ENCODE measurements at places on chromosomes 3 and 15.

- DNase-seq = no peak
These were observed 116.4 kb downstream of the DUT start for GRCh38 chr15:48447657-48448056.

- DNase-seq = no peak
These were observed 13.7 kb upstream of the SERPINI2 start for GRCh38 chr3:167487556-167487955.

GRCh38 chr3:173986861-173987410, 589.4 kb downstream of the NLGN1 start:
- DNase-seq = no peak

DNA sequence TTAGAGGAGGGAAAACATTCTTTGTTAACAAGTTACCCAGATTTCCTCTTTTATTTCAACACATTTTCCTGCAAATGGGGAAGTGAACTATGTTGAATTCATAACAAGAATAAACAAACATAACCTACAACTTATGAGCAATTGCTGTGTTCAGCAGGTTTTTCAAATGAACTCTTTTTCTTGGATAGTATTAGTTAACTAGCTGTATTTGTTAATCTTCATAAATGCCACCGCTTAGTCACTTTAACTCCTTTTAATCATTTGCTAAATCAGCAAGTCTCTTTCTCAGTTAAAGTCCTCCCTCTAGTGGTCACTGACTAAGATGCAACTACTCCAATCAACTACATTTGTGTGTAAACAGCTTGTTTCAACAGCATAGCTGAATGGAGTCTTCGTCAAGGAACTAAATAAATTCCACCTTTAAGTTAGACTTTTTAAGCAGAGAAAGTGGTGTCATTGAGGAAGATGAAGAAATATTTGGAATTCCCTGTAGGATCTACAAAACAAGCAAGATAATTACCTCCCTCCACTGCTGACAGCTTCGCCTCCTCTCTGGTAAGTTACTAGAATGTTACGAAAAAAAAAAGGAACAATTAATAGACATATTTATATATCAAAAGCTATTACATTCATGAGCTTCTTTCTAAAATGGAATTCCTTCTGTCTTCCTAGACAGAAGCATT, 1122.0 kb downstream of the ROBO1 start:
- peak; percentile 56 for DNase-seq

DNA sequence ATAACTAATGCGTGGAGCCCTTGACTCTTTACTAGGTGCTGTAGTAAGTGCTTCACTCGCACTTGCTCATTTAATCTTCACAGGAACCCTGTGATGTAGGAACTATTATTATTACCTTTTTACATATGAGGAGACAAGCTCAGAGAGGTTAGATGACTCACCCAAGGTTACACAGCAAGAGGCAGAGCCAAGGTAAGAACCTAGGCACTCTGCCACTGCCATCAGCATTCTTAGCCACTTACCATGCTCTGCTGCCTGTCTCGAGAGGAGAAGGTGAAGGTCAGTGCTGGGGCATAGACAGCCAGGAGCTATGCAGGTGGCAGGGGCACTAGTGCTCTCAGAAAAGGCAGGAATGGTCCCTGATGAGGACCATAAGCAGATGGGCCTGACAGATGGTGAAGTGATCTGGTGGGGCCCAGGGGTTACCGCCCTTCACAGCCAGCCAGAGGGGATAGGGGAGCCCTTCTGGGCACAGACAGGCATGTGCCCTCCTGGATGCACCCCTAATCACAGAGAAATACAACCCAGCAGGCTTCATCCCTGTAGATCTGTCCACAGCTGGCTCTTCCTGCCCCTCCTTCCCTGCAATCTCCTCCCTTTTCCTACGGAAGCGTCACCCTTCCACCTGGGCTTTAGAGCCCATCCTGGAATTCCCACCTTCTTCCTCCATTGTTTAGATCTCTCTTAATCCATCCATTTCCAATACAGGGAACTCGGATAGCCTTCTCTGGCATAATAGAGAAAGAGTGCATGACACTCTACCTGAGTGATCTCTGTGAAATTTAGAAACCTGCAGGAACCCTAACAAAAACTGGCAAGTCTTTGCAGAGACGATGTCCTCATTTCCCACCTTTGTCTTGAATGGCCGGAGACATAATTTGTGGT, 26.9 kb downstream of the ABTB1 start:
- peak; percentile 41 for DNase-seq

GRCh38 chr3:61777483-61777882, 216.1 kb downstream of the PTPRG start:
- no peak for DNase-seq

- no peak for DNase-seq
These were observed 15.9 kb downstream of the MAPKBP1 start for GRCh38 chr15:41790169-41790568.

GRCh38 chr15:79916502-79917132, 19.8 kb upstream of the MTHFS start:
- DNase-seq = no peak

- DNase-seq = no peak
These were observed 87.0 kb upstream of the LMOD3 start for GRCh38 chr3:69209413-69209812.

DNA sequence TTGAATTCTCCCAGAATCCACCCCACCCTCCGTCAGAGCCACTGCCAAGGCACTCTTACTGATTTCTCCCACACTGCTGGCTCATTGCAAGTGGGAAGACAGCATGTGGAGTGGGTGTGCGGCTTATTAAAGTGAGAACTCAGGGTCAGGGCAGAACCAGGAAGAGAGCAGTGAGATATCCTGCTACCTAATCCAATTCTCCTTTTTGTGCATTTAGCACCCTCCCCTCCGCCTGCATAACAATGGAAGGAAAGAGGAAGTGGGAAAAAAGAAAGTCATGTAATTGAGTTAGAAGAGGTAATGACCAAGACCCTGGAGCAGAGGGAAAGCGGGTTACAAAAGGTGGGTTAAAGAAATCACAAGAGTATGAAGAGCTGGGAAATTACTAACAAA, 27.8 kb upstream of the PIK3CB start:
- DNase-seq = no peak

DNA sequence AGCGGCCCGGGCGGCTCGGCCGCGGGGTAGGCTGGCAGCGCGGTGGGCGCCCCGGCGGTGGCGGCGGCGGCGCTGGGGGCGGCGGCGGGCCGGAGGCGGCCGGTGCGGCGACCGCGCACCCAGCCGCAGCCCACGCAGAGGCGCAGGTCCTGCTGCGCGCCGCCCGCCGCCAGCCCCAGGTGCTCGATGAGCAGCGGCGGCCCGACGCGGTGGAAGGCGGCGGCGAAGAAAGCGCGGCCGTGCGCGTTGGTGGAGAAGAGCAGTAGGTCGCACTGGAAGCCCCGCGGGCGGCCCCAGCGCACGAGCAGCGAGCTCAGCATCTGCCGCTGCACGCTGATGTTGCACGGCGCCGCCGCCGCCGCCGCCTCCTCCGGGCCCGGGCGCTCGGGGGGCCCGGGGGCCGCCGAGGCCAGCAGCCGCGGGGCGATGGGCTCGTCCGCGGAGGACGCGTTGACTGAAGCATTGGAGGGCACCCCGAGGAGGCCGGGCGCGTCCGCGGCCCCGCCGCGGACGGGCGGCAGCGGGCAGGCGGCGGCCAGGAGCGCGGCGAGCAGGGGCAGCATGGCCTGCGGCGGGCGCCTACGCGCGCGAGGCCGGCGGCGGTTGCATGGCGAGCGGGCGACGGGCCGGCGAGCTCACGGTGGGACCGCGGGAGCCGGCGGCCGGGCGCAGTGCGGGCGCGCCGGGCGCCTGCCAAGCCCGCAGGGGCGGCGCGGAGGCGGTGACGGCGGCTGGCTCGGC, 452 bp downstream of the TMEM158 start:
- DNase-seq = no peak

- no peak for DNase-seq
These were observed 57.4 kb downstream of the ABHD5 start for GRCh38 chr3:43748179-43748578.

DNA sequence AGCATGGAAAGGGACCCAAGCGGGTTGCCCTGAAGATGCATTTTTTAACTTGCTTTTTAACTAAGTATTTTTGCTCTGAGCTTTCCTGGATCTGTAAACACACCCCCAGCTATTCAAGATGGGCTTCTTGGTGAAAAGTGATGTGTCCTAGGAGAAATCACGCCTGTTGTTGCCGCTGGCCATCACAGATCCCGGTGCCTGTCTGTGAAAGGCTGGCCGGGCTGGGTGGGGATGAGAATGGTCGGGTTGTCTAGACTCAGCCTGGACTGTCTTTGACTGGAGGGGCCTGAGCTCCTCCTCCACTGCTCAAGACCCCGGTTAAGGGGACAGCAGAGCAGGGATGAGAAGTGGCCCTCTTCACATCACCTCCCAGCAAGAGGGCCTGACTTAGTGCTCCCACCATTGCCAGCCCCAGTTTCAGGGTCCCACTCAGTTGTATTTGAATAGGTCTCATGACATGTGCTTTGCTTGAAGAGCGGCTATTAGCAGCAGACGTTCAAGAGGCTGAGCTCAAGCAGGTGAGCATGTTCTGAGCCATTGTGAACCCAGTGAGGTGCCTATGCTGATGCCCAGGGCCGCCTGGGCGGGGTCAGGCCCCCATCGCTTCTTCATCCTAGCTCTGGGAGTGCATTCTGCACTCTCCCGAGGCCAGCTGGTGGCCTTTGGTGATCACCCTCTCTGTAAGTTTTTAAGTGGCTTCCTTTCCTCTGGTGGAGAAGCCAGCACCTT, 79.9 kb downstream of the IGF1R start:
- DNase-seq = no peak

DNA sequence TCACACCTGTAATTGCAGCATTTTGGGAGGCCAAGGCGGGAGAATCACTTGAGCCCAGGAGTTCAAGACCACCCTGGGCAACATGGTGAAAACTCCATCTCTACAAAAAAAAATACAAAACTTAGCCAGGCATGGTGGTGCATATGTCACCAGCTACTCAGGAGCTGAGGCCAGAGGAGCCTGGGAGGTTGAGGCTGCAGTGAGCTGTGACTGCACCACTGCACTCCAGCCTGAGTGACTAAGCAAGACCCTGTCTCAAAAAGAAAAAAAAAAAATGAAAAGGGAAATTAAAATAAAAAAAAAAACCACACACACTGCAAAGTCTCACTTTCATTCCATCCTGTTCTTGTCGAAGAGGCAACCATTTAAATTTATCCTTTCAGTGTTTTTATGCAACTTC, 100.8 kb upstream of the PIAS1 start:
- no peak for DNase-seq

DNA sequence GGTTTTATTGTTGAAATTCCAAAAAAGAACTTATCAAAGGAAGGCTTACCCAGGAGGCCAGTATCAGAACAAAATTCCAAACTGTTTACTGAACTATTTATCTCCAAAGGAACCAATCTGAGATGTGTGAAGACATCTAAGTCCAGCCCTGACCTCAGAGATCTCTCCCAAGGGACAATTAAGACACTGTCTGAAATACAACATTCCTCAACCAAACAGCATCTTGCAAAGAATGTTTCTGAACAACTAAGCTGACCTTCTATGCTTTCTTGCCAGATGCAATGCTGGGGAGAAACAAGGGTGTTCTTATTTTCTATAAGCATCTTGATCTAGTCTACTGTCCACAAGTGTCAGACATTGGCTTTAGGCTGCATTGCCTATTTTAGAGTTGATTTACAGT, 13.6 kb downstream of the PDZRN3 start:
- DNase-seq = no peak

GRCh38 chr15:100771746-100772145, 107.9 kb upstream of the ALDH1A3 start:
- DNase-seq = no peak

DNA sequence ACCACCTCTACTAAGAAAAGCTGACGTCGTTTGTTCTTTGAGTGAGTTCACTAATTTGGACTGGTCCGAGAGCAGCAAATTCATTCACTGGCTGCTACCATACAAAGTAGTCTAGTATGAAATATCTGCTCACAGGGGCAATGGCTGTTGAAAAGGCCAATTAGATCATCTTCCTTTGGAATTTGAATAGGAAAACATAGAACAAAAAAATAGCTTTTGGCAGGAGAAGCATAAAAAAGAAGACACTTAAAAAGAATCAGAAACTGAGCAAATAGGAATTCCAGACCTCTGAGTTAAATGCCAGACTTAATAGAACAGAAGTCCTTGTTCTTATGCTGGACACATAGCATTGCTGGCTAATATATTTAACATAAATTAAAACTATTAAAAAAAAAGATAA, 159.3 kb downstream of the IL1RAP start:
- no peak for DNase-seq

GRCh38 chr3:115687721-115688120, 64.4 kb downstream of the GAP43 start:
- DNase-seq = no peak

GRCh38 chr3:61315871-61316270, 64.6 kb upstream of the FHIT start:
- DNase-seq = no peak

DNA sequence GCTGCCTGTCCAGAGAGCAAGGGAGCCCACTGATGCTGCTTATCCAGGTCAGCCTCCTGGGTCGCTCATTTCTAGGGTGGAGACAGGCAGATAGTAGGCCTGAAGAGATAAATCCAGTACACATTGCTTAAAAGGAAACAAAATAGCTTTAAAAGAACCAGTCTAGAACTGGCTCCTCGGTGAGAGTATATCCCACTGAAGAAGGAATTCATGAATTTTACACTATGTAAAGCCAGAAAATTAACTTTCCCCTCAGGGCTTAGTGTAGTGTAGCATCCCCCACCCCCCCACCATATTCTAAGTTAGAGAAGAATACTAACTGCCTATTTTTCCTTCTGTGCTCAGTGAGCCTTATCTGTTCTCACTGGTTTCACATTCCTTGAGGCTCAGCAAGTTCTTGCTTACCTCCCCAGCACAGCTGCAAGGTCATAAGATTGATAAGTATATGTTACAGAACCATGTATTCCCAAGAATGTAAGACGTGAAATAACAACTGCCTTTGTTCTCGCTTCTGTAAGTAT, 30.5 kb upstream of the NOX5 start:
- DNase-seq = peak; percentile 59

DNA sequence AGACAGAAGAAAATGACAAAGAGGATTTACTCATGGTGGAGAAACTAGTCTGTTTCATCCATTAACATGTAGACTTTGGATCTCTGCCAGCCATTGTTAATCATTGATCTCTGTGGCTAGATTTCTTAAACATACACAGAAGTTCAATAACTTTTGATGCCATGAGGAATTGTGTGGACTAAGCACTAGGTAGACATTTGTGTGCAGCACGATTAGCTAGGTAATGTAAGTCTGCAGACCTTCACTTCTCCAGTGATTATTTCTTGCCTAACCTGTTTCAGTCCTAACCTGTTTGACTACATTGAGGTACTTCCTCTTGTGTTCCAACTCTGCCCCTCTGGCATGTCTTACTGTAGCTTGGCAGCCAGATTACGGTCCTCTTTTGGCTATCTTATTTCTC, 928.5 kb upstream of the ROBO1 start:
- no peak for DNase-seq

GRCh38 chr3:97957617-97958311, 14.5 kb downstream of the RIOX2 start:
- DNase-seq = no peak

DNA sequence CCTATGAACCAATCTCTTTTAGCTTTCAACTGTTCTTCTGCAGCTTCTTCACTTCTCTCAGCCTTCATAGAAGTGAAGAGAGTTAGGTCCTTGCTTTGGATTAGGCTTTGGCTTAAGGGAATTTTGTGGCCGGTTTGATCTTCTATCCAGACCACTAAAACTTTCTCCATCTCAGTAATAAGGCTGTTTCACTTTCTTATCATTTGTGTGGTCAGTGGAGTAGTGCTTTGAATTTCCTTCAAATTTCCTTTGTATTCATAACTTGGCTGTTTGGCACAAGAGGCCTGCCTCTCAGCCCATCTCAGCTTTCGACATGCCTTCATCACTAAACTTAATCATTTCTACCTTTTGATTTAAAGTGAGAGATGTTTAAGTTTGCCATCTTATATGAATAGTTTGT, 21.7 kb downstream of the DZIP1L start:
- DNase-seq = no peak
